ENCODE measurements at places on chromosomes 4 and X.
A peak's percentile ranks its signal among the peaks of the same experiment; 100 is the strongest.

GRCh38 chr4:5865896-5866599 lies 26.8 kb downstream of the CRMP1 start:
- no peak for DNase-seq

- no peak for DNase-seq
These were observed 214.9 kb upstream of the RPS6KA3 start for GRCh38 chrX:20481632-20482031.

- DNase-seq = no peak
These were observed 19.4 kb upstream of the TMPRSS11F start for GRCh38 chr4:68148800-68149685.

DNA sequence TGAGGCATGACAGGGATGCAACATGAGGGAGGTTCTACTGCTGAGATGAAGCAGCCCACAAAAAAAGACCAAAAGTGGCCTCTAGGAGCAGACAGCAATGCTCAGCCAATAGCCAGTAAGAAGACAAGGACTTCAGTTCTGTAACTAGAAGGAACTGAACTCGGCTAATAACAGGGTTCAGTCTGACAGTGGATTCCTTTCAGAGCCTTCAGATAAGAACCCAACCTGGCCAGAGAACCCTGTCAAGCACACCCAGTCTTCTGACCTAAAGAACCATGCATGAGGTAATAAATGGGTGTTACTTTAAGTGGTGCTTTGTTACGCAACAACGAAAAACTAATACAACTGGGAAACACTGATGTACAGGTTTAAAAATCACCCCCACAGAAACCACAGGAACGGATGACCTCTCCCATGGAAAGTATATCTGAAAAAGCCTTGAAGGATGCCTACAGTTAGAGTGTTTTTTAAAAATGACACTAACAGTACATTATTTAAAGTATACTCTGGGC lies 94.6 kb downstream of the PAPSS1 start:
- no peak for DNase-seq

DNA sequence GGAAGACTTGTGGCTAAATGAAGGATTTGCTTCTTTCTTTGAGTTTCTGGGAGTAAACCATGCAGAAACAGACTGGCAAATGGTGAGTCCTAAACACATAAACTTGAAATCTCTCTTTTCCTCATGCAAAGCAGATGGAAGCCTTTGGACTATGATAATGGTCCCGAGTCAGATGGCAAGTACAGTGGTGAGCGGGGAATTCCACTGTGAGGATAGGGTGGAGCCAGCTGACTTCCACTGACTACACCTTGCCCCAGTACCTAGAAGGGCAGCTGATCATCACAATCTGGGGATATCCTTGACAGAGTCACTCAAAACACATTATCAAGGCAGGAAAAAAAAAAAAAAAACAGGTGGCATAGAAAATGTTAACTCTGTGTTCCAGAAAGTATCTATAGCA lies 34.3 kb downstream of the ENPEP start:
- no peak for DNase-seq

DNA sequence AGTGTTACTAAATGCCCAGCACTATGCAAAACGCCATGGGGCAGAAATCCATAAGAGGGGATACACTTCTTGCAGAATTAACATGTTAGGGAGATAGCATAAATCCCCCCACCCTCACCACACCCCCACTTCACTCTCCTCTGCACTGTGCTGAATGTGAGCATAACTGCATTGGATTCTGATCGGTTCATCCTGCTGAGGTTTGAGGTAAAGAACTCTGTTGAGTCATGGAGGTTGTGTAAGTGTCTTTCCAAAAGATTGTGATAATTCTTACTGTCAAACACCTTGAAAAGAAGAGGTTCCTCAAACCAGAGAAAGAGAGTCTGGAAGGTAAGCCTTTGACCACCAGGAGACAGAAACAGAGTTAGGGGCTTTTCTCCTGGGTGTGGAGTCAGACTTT lies 43.6 kb downstream of the RBM47 start:
- no peak for DNase-seq

DNA sequence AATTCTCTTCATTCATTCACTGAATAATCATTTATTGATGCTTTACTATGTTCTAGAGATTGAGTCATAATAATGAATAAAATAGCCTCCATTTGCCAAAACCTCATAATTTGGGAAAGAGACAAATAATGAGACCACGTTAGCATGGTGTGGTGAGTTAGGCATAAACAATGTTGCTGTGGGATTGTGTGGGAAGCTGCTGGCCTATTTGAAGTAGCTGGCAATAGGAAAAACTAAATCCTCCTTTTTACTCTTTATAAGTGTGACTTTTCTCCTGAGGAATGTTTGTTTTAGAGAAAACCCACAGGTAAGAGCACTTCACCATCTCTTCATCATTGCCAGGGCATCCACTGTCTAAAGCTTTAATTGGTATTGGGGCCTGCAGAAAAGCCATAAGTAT lies 95.3 kb downstream of the AREG start:
- DNase-seq = no peak

DNA sequence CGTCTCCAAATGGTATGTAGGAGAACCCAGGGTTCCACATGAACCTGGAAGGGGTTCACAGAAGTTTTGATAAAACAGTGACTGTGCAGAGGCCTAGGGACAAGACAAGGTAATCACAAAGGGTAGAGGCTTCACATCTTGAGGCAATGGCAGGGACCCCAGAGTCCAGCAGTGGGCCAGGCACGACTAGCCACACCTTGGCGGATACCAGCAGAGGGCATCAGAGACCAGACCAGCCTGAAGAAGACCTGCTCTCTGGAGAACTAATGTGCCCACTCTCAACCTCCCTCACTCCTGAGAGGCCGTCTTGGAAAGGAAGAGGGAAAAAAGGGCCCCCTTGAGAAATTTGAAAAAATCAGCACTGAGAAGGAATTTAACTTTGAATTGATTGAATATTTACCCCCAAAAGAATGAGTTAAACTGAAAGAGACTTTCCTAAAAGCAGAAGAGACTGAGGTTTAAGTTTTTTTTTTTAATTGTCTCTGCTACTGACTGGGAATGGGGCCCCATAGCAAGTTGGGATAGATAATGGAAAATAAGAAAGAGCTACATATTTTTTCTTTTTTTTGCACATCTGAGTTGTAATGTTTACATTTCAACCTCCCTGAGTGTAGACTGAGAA lies 243.8 kb upstream of the JADE1 start:
- DNase-seq = no peak

- no peak for DNase-seq
These were observed 30.1 kb downstream of the NSG1 start for GRCh38 chr4:4416981-4417380.

- DNase-seq = no peak
These were observed 492.9 kb downstream of the PCDH18 start for GRCh38 chr4:137039370-137039769.

DNA sequence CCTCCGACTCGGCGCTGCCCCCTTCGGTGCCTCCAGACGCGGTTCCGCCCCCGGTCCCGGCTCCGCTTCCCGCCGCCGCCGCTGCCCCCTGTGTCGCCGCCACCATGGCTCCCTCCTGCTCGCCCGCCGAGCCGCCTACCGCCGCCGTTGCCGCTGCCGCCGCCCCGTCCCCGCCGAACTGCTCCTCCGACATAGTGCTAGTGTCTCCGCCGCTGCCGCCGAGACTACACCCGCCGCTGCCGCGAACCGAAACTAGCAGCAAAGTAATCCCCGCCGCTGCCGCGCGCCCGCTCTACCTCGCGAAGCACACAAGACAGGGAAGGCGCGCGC lies 340 bp downstream of the HNRNPD start:
- DNase-seq = no peak

GRCh38 chrX:119375561-119375960 lies 23.6 kb upstream of the SLC25A43 start:
- no peak for DNase-seq

DNA sequence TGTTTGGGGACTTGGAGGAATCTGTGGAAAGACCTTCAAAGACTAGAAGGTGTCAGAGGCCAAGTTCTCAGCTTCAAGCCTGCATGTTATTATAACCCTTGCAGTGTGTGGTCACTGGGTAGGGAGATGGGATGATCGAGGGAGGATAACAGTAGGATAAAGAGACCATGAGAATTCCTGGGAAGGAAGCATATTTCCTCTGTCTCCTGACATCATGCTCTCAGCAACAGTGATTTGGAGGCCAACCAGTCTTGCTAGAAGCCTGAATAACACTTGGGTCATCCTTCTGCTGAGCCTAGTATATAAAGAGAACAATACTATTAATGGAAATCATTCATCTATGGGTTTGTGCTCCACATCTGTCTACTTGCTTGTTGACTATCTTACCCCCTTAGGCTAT lies 40.9 kb upstream of the ANXA3 start:
- DNase-seq = no peak

- no peak for DNase-seq
These were observed 746.3 kb upstream of the FAM241A start for GRCh38 chr4:111398906-111399330.

GRCh38 chr4:145535202-145535601 lies 53.5 kb downstream of the SMAD1 start:
- no peak for DNase-seq

GRCh38 chrX:133185938-133186337 lies 32.2 kb downstream of the TFDP3 start:
- no peak for DNase-seq

DNA sequence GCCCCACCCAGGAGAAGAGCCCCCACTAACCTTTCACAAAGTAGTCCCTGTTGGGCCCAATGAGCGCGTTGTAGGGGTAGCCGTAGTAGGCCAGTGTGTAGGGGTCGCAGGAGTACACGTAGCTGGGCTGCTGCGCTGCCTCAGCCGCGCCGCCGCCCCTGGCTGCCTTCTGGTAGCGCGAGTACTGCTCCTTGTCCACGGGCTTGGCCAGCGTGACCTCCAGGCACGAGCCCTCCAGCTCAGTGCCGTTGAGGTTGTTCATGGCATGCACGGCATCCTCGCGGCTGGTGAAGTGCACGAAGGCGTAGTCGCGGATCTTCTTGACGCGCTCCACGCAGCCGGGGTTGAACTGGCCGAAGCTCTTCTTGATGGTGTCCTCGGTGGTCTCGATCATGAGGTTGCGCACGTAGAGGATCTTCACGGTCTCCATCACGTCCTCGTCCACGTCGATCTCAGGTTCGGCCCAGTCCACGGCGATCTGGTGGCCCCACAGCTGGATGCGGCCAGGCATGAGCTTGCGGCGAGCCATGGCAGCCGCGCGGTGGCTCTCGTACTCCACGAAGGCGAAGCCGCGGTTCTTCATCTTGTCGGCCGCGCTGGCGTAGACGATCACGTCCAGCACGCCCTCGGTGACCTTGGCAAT lies 102.7 kb downstream of the CHRNA9 start:
- no peak for DNase-seq

DNA sequence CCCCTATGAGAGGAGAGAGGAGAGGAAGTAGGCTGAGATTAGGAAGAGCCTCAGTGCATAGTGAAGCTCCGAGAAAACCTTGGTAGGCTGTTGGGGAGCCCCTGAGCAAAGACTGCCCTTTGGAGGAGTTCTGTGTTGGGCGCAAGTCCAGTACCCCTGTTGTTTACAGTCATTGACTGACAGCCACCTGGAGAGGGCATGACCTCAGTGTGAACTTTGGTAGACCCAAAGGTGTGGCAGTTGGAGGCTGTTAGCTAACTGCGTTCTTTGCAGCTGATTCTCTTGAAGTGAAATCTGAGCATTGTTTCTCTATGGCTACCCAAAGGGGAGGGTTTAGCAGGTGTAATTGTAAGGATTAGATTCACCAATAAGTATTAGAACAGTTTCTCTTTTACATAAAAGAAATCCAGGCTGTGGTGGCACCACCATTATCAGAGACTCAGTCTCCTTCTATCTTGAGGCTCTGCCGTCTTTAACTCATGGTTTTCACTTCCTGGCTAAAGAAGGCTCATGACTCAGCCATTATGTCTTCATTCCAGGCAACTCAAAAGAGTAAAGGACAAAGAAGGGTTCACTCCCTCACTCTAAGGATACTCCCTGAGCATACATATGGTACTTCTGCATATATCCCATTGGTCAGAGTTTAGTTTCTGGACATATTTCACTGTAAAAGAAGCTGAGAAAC lies 33.4 kb downstream of the ANXA3 start:
- DNase-seq = no peak

- no peak for DNase-seq
These were observed 533.7 kb downstream of the INPP4B start for GRCh38 chr4:142312391-142312790.

DNA sequence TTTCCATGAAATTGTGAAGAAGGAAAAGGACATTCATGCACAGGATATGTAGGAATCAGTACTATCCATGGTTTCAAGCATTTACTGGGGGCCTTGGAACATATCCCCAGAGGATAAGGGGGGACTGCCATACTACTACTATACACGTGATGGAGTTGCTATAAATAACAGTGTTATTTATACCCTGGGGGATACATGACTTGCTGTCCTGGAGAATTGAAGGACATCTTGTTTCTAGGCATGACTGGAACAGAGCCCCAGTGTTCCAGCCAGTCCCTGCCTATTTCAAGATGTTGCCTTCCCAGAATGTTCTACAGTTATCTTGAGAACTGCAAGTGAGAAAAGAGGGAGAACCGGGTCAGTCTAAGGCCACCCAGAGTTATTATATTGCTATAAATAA lies 39.6 kb upstream of the ZNF81 start:
- no peak for DNase-seq

DNA sequence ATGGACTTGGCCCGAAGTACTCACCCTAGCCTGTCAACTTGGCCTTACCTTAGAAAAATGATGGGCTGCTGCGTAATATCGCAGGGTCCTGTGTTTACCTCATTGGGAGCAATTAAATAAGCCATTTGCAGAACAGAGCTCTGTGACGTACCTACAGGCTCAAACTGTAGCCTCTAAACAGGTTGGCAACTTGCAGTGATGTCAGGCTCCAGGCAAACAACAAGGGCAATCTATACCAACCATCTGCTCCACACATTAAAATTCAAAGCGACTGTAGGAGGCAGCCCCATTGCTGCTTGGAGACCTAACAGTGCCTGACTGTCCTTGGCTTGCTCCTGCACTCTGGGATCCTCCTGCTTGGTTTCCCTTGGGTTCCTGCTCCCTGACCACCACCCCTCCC lies 17.2 kb downstream of the VGLL1 start:
- no peak for DNase-seq

DNA sequence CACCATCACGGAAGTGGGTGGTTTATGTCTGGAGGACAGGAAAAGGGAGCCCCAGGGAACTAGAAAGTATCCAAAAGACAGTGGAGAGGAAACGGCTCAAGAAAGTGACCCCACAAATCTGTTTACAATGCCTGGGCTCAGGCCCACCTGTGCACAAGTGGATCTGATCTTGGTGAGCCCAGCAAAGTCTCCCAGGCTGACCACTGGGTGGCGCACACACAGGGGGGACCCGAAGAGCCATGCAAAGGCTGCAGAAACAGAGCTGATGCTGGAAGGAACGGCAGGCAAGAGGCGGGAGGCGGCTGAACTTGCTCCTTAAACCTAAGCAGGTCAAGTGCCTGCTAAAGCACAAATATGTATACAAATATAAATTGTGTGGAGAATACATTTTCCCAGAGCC lies 9.6 kb downstream of the HAUS7 start:
- DNase-seq = peak; percentile 51

- DNase-seq = no peak
These were observed 77.2 kb downstream of the JAKMIP1 start for GRCh38 chr4:6123116-6123515.

GRCh38 chrX:139882299-139882698 lies 50.6 kb downstream of the ATP11C start:
- no peak for DNase-seq

- no peak for DNase-seq
These were observed 727.8 kb downstream of the GRID2 start for GRCh38 chr4:93031431-93032098.
